ENCODE measurements at places on chromosomes 13 and 19. TPM values are rescaled to one million over a fixed set of nuclear protein-coding genes. Genes with fewer than 3 reads are reported as not detected.

DMKN gene
- 4.4 TPM for total RNA-seq

ONECUT3 gene
- total RNA-seq, result not detected

CEACAM8 gene
- total RNA-seq, result not detected

ZNF225 gene
- total RNA-seq, result 3.7 TPM

RNF113B gene
- total RNA-seq, result not detected

AP1M2 gene
- total RNA-seq, result 39.4 TPM

PRSS57 gene
- total RNA-seq, result not detected

PRODH2 gene
- total RNA-seq, result not detected

ZNF266 gene
- total RNA-seq, result 15.4 TPM

NDUFB7 gene
- 340 TPM for total RNA-seq

ADAT3 gene
- 3.7 TPM for total RNA-seq

FCER2 gene
- total RNA-seq, result not detected

IL12RB1 gene
- not detected for total RNA-seq

SGCG gene
- not detected for total RNA-seq

STOML3 gene
- total RNA-seq, result not detected

ZNF709 gene
- total RNA-seq, result 2.1 TPM

NRTN gene
- not detected for total RNA-seq

IL11 gene
- total RNA-seq, result 9.4 TPM

ZNF442 gene
- 2.4 TPM for total RNA-seq
